Liver (tissue), 10 donors: ENCODE measurements at places on chromosomes 1 and 21. TPM values are rescaled to one million over a fixed set of nuclear protein-coding genes. Genes with fewer than 3 reads are reported as not detected.
A peak's percentile ranks its signal among the peaks of the same experiment; 100 is the strongest.

The KIF14 gene
- total RNA-seq = 0.17 TPM

The PIGR gene
- 43.3 TPM for total RNA-seq

The PKP1 gene
- not detected for total RNA-seq

- no peaks in the 10 kb centered on the region for H3K27me3 ChIP-seq
- H3K27ac ChIP-seq = peak overlapping the region; percentile 78
- DNase-seq = no peak
- H3K4me3 ChIP-seq = no peak overlapping the region
- H3K36me3 ChIP-seq = no peaks in the 10 kb centered on the region
These were observed 130.3 kb downstream of the CASZ1 start for GRCh38 chr1:10665930-10666850.

DNA sequence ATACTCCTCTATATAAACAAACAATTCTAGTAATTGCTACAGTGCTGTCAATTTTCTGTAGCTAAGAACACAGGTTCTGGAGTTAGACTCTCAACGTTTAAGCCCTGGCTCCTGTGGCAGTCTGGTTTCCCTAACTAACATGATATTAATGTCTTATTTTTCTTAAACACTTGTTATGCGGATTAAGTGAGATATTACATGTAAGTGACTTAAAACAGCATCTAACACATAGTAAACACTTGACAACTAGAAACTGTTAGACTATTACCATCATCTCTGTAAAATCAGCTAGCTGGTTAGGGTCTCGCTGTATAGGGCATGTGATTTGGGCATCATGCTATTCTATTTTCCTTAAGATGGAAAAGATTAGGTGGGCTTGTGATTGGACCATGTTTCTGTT lies 2.3 kb downstream of the VANGL1 start:
- H3K4me3 ChIP-seq = no peak overlapping the region
- H3K27me3 ChIP-seq = no peaks in the 10 kb centered on the region
- no peak for DNase-seq
- no peak overlapping the region for H3K27ac ChIP-seq

DNA sequence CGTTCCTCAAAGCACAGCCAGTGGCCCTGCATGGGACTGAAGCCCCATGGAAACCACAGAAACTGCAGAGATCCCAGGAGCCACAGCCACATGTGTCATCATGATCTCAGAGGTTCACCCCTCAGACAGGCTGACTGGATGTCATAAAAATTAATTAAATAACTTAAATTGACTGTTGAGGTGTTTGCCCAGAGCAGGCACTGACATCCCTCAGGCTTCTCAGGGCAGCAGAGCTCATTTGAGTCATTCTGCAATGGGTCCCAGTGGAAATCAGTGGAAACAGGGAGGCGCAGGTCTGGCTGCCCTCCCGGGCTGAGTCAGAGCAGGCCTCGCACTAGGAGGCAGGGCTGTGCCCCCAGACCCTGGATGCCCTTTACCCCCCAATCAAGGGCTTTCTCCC lies 135.1 kb downstream of the CDC7 start:
- no peaks in the 10 kb centered on the region for H3K27me3 ChIP-seq
- H3K27ac ChIP-seq = no peak overlapping the region
- H3K36me3 ChIP-seq = no peaks in the 10 kb centered on the region
- H3K4me3 ChIP-seq = no peak overlapping the region
- H3K4me1 ChIP-seq = no peaks in the 10 kb centered on the region

GRCh38 chr1:118247593-118247992 lies 62.6 kb upstream of the SPAG17 start:
- no peak overlapping the region for H3K27ac ChIP-seq
- H3K36me3 ChIP-seq = no peaks in the 10 kb centered on the region
- DNase-seq = no peak
- no peak overlapping the region for H3K4me3 ChIP-seq
- H3K4me1 ChIP-seq = no peaks in the 10 kb centered on the region

GRCh38 chr1:203269654-203270020 lies 35.7 kb upstream of the BTG2 start:
- no peak overlapping the region for H3K27ac ChIP-seq
- H3K36me3 ChIP-seq = no peaks in the 10 kb centered on the region
- DNase-seq = no peak
- peaks cover 12% of the 10 kb centered on the region for H3K4me1 ChIP-seq
- H3K27me3 ChIP-seq = no peaks in the 10 kb centered on the region
- H3K4me3 ChIP-seq = no peak overlapping the region
